ENCODE measurements at places on chromosomes 2 and 18.

- DNase-seq: no peak
Measured at GRCh38 chr2:110124038-110124825, 8.6 kb upstream of the MALL start.

GRCh38 chr2:171921970-171922229, 361 bp upstream of the HAT1 start:
- no peak for DNase-seq

- DNase-seq: no peak
Measured at GRCh38 chr2:212141499-212141898, 397.1 kb downstream of the ERBB4 start.

GRCh38 chr18:8008033-8008432, 440.9 kb downstream of the PTPRM start:
- DNase-seq: no peak

GRCh38 chr2:195579776-195580555, 77.1 kb upstream of the SLC39A10 start:
- DNase-seq: no peak

- no peak for DNase-seq
Measured at GRCh38 chr2:120269076-120269744, 16.6 kb downstream of the RALB start.

Data from brain microvascular endothelial cell (primary cell).